Stimulated activated CD8-positive, alpha-beta memory T cell treated with anti-CD3 and anti-CD28 coated beads, Interleukin-15, amount 100 ng/mL, for 4 hours (primary cell): ENCODE measurements at places on chromosomes 6 and 20.

GRCh38 chr20:483815-484644 lies 21.7 kb upstream of the TBC1D20 start:
- no peak for DNase-seq

- no peak for DNase-seq
Measured at GRCh38 chr6:128062882-128063603, 162.2 kb upstream of the THEMIS start.

DNA sequence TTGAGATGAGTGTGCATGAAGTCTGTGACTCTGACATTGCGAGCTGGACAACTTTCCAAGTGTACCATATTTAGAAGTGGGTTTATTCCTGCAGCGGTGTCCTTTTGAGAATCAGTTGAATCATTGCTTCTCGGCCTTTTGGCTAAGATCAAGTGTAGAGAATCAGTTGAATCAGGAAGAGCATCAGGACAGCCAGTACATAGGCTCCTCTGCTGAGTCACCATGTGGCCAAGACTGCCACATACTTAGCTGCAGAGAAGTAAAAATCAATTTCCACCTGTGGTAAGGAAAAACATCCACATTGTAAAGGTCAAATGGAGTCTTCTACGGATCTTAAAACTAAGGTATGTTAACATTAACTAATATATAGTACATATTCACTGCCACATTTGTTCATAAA lies 428.4 kb upstream of the MARCKS start:
- no peak for DNase-seq

GRCh38 chr6:118912646-118913045 lies 18.7 kb downstream of the ASF1A start:
- no peak for DNase-seq

DNA sequence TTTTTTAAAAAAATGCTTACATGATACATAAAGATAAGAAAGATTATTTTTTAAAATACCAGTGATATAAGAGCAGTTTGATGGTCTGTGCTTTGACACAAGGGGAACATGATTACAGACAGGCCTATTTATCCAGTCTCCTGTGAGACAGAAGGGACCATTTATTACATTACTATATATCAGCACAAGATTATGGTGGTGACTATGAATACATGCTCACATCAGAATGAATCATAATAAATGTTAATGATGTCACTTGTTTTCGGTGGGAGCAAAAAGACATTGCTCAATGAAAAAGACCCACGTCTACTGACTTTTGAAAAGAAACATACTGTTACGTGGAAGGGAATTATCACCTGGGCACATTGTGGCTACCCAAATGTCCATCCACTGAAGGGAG lies 455.1 kb downstream of the CDC5L start:
- no peak for DNase-seq

DNA sequence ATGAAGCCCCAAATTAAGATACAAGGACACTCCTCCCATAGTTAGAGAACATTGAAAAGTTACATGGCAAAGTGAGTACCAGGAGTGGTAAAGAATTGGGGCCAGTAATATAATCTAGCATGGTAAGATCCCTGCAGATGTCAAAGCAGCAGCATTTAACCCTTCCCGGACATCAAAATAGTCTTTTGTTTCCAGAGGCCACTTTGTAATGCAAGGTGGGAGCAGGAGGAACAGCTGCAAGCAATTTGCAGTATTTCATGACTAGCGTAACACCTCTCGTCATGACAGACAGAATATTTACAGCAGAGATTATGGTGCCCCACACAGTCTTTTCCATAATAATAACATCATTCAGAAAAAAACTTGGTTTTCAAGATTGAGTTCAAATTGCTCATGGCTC lies 123.2 kb upstream of the VGLL2 start:
- no peak for DNase-seq

DNA sequence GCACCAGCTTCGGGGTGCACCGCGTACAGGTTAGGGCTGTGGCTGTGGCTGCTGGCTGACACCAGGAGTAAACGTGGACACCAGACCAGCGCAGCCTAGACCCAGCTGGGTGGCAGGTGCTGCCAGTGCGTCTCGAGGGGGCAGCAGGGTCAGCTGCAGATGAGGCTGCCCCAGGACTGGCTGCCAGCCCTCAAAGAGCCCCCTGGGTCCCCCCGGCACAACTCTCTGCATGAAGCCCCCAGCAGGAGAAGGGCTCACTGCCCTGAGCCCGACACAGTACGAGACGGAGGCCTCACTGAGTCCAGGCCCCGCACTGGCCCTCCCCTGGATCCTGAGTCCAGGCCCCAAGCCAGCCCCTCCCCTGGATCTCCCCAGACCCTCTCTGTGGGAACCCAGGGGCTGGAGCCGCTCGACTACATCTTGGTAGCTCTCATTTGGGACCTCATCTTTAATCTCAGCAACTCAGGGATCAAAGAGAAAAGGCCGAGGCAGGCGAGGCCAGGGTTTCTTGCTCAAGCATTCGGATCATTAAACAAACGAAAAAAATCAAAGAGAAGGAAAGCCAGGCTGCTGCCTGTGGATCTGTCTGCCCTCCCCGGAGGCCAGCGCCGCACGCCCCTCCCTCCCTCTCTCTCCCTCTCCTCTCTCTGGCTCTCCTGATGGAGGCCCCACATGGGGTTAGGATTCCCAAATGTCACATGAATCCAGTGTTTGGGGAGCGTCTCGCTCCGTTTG lies 7.0 kb upstream of the NKAIN4 start:
- DNase-seq: no peak

GRCh38 chr6:147983581-147984366 lies 358.9 kb upstream of the SASH1 start:
- DNase-seq: no peak

DNA sequence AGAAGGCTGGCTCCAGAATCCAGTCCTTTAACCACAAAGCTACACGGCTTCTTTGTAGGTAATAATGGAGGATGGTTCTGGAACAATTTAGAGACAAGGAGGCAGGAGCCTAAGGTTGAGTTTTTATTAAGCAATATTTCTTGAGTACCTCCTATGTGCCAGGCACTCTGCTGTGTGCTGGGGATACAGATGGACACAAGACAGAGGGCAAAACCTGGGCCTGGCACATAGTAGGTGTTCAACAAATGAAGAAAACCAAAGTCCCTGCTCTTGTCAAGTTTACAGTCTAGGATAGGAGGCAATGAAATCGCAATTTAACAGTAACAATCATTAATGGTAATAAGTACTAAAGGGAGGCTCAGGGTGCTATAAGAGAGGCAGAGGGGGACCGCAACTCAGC lies 17.4 kb downstream of the CCM2L start:
- no peak for DNase-seq

GRCh38 chr6:144722154-144722737 lies 437.1 kb downstream of the UTRN start:
- no peak for DNase-seq

GRCh38 chr6:31972709-31973350 lies 892 bp upstream of the DXO start:
- no peak for DNase-seq

- DNase-seq: no peak
Measured at GRCh38 chr6:24064106-24064505, 61.9 kb upstream of the NRSN1 start.

DNA sequence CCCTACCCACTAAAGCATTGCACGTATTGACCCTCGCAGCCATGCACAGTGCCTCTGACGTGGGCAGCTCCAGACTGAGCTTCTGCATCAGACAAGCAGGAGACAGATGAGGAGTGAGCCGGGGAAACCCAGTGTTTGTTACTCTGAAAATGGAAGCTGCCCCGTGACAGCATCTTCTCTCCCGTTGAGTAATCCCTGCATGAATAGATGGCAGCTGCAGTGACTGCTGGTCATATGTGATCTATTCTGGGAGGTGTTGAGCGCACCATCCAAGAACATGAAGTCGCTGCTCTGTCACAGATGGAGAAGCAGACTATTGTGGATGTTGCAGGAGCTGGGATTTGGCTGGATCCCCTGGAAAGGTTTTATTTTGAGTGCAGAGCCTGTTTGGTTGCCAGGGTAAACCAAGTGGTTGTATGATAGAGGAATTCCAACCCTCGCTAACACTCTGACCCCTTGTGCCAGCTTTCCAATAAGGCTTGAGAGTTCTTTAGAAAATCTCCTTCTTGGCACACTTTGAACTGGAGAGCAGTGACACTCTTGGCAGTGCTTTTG lies 242.2 kb downstream of the NRN1 start:
- no peak for DNase-seq

DNA sequence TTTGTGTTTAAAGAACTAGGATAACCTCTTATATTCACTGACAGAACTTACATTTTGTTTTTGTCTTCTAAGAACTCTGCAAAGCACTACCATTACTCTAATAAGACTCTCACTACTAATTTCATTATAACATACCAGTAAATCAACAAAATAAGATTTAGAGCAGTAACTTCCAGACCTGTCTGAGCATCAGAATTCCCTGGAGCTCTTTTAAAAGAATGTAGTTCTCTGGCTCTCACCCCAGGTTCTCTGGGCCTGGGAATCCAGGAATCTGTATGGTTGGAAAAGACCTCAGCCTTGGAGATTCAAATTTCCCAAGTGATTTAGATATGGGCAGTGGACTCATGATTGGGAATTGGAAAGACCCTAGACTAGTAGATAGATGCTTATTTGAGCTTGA lies 89.4 kb downstream of the JAG1 start:
- DNase-seq: no peak

- no peak for DNase-seq
Measured at GRCh38 chr6:136326038-136326553, 36.5 kb upstream of the BCLAF1 start.

DNA sequence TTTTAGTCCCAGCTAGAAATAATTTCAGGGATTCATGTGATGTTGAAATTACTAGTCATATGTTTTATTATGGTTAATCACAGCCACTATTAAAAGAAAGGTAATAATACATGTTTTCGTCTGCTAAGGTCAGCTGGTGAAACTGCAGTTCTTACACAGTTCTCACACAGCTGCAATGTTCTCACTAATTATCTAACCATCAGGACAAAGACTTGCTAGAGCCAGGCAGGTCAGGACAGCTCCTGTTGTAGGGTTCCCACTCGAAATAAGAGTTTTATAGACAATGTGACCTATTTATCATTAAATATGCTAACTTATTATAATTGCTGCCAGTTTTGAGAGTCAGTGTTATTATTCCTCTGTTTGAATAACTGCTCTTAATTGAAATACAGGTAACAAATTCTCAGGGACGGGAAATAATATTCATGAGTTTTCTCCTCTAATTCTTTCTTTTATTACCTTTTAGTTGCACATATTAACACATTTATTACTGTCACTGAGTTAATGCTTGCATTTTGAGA lies 97.9 kb downstream of the GJA1 start:
- DNase-seq: no peak

DNA sequence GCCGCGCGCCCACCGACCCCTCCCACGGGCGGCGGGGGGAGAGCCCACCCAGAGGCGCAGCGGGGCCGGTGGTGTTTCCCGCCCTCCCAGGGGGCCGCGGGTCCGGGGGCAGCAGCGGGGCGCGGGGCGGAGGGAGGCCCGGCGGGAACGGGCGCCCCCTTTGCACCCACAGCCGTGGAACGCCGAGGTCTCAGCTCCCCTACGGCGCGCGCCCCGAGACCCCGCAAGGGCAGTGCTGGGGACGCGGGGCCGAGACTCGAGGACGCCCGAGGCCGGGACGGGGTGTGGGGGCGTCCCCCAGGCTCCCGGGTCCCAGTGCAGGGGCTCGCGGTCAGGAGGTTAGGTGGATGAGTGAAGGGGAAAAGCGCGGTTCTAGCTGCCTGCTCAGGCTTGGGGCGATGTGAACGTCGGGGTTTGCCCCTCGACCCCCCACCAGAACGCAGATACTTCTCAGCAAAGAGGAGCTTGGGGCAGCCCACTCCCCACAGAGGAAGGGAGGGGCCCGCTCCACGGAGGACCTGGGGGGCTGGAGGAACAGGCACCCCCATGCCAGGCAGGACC lies 65.5 kb upstream of the BHLHE23 start:
- no peak for DNase-seq

DNA sequence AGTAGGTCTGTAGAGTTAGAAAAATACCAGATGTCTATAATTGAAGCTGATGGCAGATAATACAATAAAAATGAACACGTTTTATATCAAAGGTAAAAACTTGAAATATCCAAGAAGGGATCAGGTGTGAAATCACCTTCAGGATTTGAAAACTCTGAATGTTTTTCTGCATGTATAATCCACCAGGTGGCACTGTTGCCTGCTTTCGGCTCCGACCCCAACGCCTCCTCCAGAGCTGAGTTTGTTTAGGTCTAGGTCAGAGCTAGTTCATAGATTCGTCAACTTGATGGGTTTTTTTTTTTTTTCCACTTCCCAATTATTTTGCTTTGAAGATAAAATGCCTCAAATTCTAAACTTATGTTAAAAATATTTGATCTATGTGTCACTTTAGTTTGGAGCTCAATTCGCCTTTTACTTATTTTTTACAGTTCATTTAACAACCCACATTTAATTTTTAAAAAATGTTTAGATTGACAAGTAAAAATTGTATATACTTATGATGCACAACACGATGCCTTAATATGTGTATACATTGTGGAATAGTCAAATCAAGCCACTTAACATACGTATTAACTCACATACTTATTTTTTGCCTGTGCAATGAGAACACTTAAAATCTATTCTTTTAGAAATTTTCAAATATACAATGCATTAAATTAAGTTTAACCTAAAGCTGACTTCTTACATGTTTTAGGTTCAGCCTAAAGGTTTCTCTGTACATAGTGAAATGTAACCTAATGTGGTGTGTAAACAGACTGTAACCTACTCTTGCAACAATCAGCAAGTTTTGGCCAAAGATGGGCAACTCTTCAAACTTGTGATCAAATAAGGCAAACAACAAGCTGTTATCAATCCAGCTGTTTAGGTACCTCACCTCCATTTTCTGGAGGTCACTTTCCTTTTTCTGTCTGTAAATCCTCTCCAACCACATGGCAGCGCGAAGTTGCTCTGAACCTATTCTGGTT lies 39.4 kb upstream of the ENPP4 start:
- DNase-seq: peak; percentile 4

GRCh38 chr6:103629613-103630012 lies 1230.1 kb downstream of the HACE1 start:
- DNase-seq: no peak

- DNase-seq: no peak
Measured at GRCh38 chr6:169573883-169574282, 127.9 kb downstream of the WDR27 start.

DNA sequence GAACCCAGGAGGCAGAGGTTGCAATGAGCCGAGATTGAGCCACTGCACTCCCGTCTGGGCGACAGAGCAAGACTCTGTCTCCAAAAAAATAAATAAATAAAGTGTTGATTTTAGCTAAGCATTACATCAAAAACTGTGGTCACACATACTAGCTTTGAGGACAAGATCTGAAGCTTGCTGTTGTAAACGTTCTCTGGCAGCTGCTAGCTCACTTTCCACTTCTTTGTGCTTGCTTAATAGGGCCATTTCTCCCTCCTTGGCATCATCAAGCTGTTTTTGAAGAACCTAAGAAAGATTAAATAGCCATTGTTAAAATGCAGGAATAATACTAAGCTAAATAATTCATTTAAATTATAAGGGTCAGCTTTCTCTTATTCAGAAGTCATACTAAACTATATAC lies 55.7 kb downstream of the FAM184A start:
- DNase-seq: no peak
